ENCODE measurements at places on chromosomes 5 and 9.
A peak's percentile ranks its signal among the peaks of the same experiment; 100 is the strongest.

- DNase-seq, result no peak
Measured at GRCh38 chr9:79040671-79041070, 531.1 kb upstream of the TLE4 start.

- no peak for DNase-seq
Measured at GRCh38 chr9:127626752-127627493, 14.8 kb downstream of the STXBP1 start.

DNA sequence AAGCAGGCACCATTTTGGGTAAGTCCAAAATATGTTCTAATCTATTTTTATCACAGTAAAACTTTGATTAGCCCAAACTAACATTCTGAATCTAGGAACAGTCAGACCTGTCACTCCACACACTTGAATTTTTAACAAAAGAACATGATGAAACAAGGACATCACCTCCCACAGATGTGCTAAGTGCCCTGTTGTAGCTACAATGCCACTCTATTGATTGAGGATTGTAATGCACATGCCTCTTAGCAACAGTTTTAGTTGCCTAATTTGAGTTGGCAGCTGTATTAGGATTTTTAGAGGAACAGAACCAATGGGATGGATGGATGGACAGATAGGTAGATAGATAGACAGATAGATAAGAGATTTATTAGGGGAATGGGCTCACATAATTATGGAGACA is 20.3 kb upstream of the RNF20 start:
- no peak for DNase-seq

DNA sequence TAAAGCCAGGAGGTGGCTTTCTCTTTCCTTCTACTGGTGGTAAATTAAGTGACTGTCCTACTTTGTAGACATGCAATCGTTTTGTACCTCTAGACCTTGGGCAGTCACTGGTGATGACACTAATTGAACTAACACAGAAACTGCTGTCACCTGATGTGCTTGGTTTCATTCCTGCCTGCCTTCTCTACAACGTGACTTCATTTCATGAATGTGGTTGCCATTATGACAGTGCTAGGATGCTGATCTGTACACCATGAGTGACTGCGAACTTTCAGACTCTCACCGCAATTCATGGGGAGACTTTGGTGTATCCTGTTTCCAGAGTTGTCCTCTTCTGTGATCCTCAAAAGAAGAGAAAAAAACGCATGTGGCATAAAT is 47.5 kb downstream of the UBE2QL1 start:
- no peak for DNase-seq

- DNase-seq, result peak; percentile 20
Measured at GRCh38 chr9:7129391-7129790, 371.6 kb downstream of the KDM4C start.

Measured in RCC 7860 (cell line).